Activated T-helper 17 cell treated with anti-CD3 and anti-CD28 coated beads, Interleukin-2, amount 50 U/mL, for 72 hours (primary cell): ENCODE measurements at places on chromosomes 5 and 9.

- H3K36me3 ChIP-seq = peaks cover 5% of the 10 kb centered on the region
- ATAC-seq = peak; percentile 58
- peaks cover 17% of the 10 kb centered on the region for H3K4me1 ChIP-seq
- H3K4me3 ChIP-seq = no peak overlapping the region
Observed at GRCh38 chr5:177472460-177473442, 683 bp downstream of the DBN1 start.

- peak within 1 kb of the TSS; percentile 94 for H3K4me3 ChIP-seq
- peak; percentile 91 for ATAC-seq
- no peaks in the 10 kb centered on the region for H3K27me3 ChIP-seq
- H3K36me3 ChIP-seq = peaks cover 16% of the 10 kb centered on the region
- H3K27ac ChIP-seq = peak within 1 kb of the TSS; percentile 84
Observed at GRCh38 chr9:5832538-5833529, at the start of gene ERMP1. Gene ERMP1 (minus strand): TSS chr9:5833117. CDS start chr9:5833027, 90 bp downstream.

- no peaks in the 10 kb centered on the region for H3K4me1 ChIP-seq
- H3K27ac ChIP-seq = no peak overlapping the region
- H3K27me3 ChIP-seq = peaks cover 8% of the 10 kb centered on the region
- H3K4me3 ChIP-seq = no peak overlapping the region
- no peak for ATAC-seq
Observed at GRCh38 chr9:76667521-76667957, 96.7 kb upstream of the PCA3 start.

GRCh38 chr9:96510258-96510657, 60.3 kb downstream of the HABP4 start:
- H3K4me1 ChIP-seq = no peaks in the 10 kb centered on the region
- H3K27ac ChIP-seq = no peak overlapping the region
- ATAC-seq = no peak
- H3K4me3 ChIP-seq = no peak overlapping the region
- peaks cover 16% of the 10 kb centered on the region for H3K36me3 ChIP-seq

- no peak for ATAC-seq
- no peaks in the 10 kb centered on the region for H3K36me3 ChIP-seq
- no peaks in the 10 kb centered on the region for H3K4me1 ChIP-seq
- peaks cover 9% of the 10 kb centered on the region for H3K27me3 ChIP-seq
Observed at GRCh38 chr9:4214486-4214885, 85.4 kb downstream of the GLIS3 start.

- H3K4me1 ChIP-seq = peaks cover 31% of the 10 kb centered on the region
- peak overlapping the region; percentile 75 for H3K27ac ChIP-seq
- H3K36me3 ChIP-seq = peaks cover 26% of the 10 kb centered on the region
- no peak for ATAC-seq
Observed at GRCh38 chr5:177310332-177310731, 1.4 kb downstream of the MXD3 start.

- H3K4me3 ChIP-seq = no peak overlapping the region
- peaks cover 4% of the 10 kb centered on the region for H3K27me3 ChIP-seq
- H3K4me1 ChIP-seq = no peaks in the 10 kb centered on the region
- no peak overlapping the region for H3K27ac ChIP-seq
- ATAC-seq = no peak
- H3K36me3 ChIP-seq = no peaks in the 10 kb centered on the region
Observed at GRCh38 chr5:116557669-116558271, 16.9 kb downstream of the SEMA6A start.

GRCh38 chr5:181222630-181223057, 437 bp upstream of the TRIM41 start:
- H3K27ac ChIP-seq = peak overlapping the region; percentile 100
- H3K4me3 ChIP-seq = peak overlapping the region; percentile 87
- H3K4me1 ChIP-seq = peaks cover 44% of the 10 kb centered on the region
- ATAC-seq = no peak
- no peaks in the 10 kb centered on the region for H3K27me3 ChIP-seq
